ENCODE measurements at places on chromosomes 1 and 21.

GRCh38 chr1:234720709-234721441 lies 110.9 kb upstream of the IRF2BP2 start:
- no peak for DNase-seq

- no peak for DNase-seq
Observed at GRCh38 chr1:20928146-20928545, 141.0 kb upstream of the HP1BP3 start.

DNA sequence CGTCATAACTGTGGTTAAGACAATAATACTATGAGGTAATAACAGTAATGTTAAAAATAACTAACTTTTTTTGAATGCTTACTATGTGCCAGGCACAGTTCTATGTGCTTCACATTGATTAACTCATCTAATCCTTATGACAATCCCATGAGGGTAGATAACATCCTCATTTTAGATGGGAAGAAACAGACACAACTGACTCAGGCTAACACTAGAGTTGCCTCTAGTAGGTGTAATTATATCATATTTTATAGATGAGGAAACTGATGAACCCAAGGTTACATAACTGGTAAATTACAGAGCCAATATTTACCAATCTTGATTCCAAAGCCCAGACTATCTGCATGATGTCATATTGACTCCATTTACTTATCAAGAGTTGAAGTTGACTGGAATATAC lies 23.5 kb downstream of the SERPINC1 start:
- no peak for DNase-seq

DNA sequence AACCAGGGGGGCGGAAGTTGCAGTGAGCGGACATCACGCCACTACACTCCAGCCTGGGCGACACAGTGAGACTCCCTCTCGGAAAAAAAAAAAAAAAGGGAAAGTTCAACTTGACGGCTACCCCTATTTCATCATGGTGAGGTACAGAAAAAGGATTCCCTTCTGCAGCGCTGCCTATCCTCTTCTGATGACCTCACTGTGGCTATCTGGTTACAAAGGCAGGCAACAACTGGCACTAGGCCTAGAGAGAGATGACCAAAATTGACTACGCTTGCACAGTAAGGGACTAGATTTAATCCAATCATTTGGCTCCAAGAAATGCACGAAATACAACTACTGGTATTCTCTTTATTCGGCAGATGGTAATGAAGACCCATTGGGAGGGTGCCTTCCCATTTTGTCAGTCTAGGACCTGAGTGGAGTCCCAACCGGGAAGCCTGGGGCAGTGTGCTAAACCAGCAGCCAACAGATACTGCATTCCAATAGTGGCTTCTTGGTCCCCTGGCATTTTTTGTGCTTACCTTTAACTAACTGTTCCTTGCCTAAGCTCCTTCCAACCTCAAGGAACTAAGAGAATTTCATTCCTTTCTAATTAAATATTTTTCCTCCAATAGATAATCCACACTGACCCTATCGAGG lies 36.6 kb downstream of the ITPKB start:
- DNase-seq, result no peak

GRCh38 chr1:99218999-99219398 lies 45.3 kb upstream of the PLPPR4 start:
- DNase-seq, result no peak

GRCh38 chr1:96464991-96465390 lies 256.6 kb upstream of the PTBP2 start:
- DNase-seq, result no peak

DNA sequence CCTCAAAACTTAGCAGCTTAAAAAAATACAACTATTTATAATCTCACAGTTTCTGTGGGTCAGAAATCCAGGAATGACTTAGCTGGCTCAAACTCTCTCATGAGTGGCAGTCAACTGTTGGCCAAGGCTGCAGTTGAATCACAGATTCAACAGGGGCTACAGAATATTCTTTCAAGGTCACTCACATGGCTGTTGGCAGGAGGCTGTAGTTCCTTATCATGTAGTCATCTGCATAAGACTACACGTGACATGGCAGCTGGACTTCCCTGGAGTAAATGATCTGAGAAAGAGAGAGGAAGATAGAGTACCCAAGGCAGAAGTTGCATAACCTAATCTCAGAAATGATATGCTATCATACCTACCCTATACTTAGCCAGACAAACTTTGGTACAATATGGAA lies 75.2 kb upstream of the TSPAN2 start:
- no peak for DNase-seq

DNA sequence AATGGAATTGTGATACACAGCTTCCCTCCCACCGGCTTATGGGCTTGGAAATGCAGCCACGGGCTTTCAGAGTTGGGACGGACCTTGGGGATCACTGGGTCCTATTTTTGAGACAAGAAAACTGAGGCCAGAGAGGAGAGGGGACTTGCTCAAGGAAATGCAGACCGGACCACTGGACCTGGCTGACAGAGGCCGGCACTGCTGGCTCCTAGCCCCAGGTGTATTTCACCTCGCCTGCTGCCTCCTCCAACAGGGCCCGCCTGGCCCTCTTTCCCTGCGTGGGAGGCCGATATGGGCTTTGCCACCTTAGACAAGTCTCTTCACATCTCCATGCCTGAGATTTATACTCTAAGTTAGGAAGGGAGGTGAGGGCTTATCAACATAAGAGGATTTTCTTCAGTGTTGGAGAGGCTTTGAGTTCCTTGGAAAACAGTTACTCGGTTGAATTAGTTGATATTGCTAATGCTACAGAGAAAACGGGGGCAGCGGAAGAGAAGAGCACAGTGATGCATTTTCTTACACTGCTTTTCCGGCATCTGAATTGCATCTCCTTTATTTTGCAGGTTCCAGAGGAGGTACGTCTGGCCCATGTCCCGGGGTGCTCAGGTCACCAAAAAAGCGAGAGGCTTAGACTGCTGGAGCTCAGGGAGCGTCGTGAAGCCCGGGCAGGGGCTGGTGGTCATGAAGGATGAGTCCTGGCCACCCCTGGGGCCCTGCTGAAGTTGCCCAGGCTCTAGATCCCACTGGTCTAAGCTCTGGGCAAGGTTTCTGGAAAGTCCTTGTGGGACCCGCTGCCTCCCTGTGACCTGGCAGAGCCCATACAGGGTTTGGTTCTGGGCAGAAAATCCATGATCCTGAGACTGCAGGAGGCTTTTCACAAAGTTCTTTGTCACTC lies 44.7 kb downstream of the CAPN2 start:
- no peak for DNase-seq

DNA sequence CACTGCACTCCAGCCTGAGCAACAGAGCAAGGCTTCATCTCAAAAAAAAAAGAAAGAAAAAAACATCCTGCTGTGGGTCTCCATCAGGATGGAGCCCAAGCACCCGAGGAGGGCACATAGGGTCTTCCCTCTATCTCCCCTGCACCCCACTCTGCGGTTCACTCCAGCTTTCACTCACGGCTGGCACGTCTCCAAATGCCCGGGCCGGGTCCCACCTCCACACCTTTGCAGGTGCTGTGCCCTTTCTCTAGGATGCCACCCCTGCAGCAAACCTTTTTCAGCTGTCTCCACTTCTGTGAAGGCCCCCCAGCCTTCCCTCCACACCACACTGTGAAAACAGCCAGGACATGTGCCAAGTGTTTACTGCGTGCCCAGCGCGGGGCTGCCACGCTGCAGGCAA lies 22.4 kb upstream of the DDOST start:
- DNase-seq, result no peak

DNA sequence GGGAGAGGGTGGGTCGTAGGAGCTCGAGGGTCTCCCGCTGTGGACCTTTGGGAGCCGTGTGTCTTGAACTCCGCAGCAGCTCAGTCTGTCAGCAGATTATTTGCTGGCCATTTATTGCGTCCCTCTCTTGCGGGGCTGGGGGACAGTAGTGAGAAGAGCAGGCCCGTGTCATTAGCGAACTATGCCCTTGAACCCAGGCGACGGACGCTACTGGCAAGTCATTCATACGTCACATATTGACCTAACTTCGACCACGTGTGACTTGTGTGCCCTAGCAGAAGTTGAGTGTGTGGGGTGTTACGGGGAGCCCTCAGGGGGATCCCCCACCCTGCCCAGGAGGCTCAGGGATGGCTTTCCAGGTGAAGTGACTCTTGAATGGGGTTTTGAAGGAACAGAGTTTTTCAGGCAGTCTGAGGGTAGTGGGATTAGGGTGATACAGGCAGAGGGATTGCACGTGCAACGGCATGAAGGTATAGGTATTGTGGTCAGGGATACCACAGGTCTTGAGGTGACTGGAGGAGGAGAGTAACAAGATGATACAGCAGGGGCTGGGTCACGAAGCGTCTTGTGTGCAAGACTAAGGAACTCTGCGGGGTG lies 13.0 kb downstream of the RCC1 start:
- DNase-seq, result peak; percentile 55

GRCh38 chr1:10679496-10680220 lies 116.8 kb downstream of the CASZ1 start:
- DNase-seq, result peak; percentile 96

- peak; percentile 13 for DNase-seq
Observed at GRCh38 chr1:210536254-210536961, 207.7 kb downstream of the HHAT start.

DNA sequence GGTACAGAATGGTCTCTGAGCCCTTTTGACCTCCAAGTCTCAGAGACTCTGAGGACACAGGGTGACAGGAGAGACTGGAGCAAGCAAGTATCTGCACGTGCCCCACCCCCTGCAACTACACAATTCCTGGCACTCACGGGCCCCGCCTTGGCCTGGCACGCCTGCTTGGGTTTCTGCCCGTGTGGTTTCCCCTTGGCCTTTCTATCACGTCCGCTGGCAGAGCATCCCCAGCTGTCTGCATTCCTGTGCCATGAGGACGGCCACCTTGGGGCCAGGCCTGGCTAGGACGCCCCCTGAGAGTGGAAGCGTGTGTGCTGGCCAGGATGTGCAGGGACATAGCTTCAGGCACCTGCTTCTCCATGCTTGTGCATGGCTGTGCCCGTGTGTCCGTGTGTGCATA lies 14.3 kb upstream of the EDN2 start:
- no peak for DNase-seq

DNA sequence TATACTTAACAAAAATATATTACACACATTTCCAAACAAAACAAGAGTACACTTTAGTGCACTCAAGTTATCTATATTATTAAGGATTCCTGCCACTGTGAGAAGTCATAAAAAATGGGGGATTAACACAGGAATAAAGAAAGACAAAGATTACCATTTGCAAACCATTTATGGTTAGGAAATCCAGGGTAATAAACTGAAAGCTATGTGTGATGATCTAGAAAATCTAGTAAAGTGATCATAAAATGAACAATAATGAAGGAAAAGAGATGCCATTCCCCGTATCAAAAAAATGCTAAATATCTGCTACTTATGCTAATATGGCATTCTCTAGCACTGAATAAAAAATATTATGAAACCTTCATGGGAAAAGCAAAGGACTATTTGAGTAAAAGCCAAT lies 101.4 kb downstream of the AK5 start:
- DNase-seq, result no peak

DNA sequence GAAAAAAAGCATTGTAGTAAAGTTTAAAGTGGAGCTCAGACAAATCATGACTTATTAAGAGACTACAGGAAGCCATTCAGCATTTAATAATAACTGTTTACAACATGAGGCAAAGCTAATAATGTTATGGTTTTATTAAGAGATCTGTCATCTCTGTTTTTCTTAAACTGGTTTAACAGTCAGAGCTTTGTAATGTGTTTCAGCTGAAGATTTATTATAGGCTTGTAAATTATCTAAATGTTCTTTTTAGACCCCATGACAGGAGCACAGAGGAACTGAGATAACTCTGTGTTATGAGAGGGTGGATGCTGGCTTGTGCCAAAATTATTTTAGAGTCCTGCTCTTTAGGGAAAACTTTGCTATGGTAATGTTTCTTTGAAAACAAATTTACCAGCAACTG lies 38.0 kb upstream of the RWDD3 start:
- no peak for DNase-seq

- no peak for DNase-seq
Observed at GRCh38 chr1:78651241-78651640, 1.6 kb downstream of the IFI44 start.

DNA sequence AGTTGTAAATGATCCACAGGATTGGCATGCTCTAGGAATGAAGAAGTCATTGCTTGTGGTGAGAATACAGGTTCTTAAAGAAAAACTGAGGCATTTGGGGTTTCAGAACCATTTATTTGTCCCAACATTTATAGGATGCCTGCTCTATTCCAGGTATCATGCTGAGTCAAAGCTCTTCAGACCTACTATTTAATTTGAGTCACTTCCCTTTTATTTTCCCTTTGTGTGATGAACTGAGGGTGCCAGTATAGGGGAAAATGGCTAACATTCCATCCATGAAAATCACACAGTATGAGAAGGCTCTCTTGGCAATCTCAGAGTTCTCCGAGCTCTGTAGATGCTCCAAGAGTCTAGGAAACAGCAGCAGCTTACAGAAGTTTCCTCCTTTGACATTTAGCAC lies 110.4 kb downstream of the RNF220 start:
- no peak for DNase-seq

DNA sequence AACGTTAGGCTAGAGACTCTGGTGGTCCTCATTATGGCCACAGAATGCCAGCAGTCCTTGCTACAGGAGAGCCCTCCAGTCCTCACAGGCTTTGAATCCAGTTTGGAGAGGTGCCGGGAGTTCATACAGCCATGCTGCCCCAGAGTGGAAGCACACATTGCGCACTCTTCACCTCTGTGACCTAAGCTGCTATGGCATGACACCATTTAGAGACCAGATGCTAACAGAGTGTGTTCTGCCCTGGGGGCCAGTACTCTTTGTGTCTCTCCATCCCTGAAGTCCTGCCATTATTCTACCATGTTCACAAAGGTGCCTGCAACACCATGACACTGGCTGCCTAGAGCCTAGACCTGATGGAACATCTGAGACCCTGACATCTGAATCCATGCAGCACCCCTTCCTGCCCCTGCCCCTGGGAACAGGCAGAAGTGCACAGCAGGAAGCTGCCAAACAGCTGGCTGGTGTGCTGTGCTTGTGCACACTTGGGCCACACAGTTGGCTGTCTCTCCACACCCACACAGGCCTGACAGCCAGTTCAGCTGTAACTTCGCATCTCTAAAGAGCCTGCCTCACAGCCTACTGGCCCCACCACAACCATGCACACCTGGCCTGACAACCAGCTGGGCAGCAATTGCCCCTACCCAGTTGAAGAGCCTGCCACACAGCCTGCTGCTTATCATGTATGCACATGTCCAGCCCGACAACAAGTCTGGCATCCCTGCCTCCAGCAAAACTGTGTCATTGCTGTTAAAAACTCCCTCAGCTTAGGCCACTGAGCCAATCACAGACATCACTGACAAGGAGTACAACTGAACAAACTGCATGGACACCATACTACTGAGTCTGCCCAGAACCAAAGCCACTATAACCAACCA lies 49.1 kb downstream of the MCOLN2 start:
- DNase-seq, result no peak

- DNase-seq, result no peak
Observed at GRCh38 chr1:56074007-56074651, 505.2 kb downstream of the PLPP3 start.

Measured in H7 (cell line).